Stimulated activated CD8-positive, alpha-beta memory T cell treated with anti-CD3 and anti-CD28 coated beads, Interleukin-4, amount 100 ng/mL, for 4 hours (primary cell): ENCODE measurements at places on chromosomes 11 and 22.

DNA sequence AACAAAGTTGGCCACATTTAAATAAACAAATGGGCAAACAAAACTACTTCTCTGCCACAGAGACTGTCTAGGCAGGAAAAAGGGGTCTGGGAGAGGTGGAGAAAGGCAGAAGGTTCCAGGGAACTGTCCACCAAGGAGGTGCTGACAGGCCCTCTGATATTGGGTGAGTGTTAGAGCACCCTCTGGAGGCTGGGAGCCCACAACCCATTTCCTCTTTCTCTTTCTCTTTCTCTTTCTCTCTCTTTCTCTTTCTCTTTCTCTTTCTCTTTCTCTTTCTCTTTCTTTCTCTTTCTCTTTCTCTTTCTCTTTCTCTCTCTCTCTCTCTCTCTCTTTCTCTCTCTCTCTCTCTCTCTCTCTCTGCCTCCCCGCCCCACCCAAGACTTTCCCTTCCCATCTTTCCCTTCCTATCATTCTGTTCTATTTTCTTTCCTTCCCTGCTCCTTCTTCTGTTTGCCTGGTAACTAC is 912.8 kb downstream of the DLG2 start:
- DNase-seq, result no peak

DNA sequence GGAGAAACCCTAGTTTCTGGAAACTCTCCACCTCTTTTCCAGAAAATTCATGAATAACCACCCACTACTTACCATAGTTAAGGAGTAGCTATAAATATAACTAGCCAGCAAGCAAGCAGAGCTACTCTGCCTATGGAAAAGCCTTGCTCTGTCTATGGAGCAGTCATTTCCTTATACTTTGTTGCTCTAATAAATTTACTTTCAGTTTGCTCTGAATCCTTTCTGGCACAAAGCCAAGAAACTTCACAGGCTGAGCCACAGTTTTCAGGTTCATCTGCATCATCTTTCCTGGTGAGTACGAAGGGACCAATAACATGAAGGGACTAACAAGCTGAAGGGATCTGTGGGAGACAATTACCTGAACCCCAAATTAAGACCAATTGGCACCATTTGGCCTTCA is 4.6 kb downstream of the OR4C45 start:
- DNase-seq, result no peak

DNA sequence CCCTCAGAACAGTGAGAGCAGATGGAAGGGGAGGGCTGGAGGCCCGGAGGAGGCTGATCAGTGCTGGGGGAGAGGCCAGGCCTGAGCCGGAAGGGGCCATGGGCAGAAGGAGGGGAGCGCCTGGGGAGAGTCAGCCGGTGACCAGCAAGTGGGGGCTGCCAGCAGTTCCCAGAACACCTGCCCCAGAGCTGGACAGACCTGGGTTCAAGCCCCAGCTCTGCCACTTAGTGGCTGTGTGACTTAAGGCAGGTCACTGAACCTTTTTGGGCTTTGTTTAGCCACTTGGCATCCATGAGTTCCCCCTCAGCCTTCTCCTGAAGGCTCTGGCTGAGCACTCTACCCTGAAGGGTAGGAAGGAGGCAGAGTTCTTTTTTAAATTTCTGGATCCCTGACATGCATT is 17.4 kb downstream of the WNT11 start:
- no peak for DNase-seq

DNA sequence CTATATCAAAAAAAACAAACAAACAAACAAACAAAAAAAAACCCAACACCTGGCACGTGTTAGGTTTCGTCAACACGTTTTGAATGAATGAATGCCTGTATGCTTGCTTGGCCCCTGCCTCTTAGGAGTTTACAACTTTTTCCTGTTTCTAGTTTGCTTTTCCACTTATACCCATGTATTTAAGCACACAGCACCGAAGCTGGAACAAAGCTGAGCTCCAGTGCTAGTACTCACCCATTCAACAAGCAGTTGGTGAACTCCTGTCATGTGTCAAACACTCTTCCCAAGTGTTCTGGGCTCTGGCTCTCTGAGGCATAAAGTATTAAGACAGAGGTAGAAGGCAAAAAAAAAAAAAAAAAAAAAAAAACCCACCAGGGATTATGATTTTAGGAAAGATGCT is 599.3 kb downstream of the BUD13 start:
- no peak for DNase-seq

DNA sequence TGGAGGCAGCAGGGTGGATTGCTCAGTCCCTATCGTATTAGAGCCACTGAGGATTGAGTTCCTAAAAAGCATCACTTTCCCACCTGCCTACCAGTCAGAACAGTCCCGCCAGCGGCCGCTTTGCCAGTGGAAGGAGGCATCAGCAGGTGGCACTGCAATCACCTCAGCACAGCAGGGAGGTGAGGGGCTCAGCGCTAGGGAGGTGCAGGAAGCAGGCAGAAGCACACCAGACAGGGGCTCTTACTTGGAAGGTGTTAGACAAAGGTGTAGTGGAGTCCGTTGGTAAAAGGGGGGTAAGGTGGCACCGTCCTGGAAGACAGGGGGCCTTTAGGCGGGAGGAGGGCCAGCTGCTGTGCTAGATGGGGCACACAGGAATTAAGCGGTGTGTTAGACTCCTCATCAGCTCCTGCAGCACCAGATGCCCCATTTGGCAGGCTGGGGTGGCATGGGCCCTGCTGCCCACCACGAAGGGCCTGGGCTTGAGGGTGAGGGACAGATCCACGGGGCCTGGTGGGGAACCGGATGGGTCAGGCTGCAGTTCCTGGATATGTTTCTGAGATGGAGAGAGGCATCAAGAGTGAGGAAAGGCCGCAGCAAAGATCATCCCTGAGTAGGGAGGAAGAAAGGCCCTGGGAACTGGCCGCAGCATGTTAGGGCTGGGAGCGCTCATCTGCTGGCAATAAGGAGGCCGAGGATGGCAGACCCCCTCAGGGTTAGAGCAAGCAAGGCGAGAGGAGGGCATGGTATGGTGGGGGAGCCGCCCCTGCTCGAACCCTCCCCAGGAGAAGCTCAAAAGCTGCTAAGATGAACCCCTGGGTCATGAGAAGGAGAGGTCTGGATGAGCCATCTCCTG is 42.5 kb downstream of the C11orf58 start:
- DNase-seq, result no peak

DNA sequence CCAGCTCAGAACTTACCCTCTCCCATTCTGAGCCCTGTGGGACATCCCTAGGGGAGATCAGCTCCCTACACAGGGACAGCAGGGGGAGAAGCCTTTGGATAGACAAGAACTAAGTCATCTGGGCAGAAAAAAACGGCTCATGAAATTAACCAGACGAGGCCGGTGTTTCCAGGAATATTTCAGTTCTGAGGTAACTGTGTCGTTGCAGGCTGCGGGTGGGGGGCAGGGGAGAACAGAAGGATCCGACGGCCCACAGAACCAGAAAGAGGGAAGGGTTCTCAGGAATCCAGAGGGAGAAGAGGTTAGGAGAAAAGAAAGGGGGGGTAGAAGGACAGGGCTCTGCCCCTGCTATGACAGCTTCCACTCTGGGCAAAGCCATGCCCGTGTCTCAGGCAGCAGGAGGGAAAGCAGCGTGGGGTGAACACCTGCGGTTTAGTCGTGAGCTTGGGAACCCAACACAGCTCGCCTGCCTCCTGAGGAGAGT is 3.6 kb downstream of the CLCF1 start:
- DNase-seq, result no peak

DNA sequence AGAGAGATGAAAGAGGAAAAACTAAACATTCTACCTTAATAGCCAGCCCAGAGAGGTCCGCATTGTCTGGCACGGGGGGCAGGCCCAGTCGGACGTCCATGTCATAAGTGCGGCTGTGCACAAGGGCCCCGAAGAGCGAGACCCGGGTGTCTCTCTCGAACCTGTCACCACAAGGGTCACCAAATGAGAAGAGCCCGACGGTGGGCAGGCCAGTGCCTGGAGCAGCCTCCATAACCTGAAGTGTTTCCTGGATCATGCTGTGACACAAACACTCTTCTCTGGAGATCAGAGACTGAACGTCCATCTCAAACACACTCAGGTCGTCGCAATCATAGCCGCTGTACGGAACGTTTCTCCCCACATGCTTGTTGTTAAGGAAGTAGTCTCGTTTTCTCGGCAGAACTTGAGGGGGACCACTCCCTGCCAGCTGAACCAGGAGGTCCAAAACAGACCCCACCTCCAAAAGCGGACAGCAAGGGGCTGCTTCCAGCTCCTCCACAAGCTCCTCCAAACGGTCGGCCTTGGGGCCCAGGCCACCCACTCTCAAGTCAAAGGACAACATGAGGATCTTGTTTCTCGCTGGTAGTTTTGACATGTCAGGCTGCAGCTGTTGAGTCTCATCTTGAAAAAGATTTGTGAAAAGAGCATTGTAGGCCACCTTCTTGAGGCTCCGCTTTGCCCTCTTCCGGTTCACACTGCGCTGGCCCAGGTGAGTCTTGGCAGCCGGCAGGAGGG is 971 bp downstream of the TUBGCP6 start:
- no peak for DNase-seq

GRCh38 chr11:134038897-134039470 is 29.9 kb upstream of the JAM3 start:
- no peak for DNase-seq

DNA sequence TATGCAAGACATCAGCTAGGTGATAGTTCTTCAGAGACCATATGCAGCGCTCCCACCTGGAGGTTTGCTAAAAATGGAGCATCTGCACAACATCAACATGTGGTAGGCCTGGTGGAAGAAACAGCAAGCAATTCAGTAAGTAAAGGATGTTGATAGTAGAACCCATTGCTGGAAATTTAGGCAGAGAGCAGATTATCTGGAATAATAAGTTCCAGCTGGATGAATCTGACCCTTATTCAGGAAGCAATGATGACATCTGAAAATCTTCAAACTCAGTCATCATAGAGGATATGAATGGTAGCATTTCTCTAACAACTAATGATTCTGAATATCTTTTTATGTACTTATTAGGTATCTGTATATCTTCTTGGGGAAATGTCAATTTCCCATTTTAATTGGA is 225.2 kb upstream of the ANO3 start:
- no peak for DNase-seq

GRCh38 chr11:38460896-38461295 is 1862.9 kb upstream of the RAG2 start:
- no peak for DNase-seq

- no peak for DNase-seq
These were observed 5.1 kb upstream of the KLHL35 start for GRCh38 chr11:75437966-75438659.

- no peak for DNase-seq
These were observed 374.3 kb upstream of the MPPED2 start for GRCh38 chr11:30960387-30960992.

DNA sequence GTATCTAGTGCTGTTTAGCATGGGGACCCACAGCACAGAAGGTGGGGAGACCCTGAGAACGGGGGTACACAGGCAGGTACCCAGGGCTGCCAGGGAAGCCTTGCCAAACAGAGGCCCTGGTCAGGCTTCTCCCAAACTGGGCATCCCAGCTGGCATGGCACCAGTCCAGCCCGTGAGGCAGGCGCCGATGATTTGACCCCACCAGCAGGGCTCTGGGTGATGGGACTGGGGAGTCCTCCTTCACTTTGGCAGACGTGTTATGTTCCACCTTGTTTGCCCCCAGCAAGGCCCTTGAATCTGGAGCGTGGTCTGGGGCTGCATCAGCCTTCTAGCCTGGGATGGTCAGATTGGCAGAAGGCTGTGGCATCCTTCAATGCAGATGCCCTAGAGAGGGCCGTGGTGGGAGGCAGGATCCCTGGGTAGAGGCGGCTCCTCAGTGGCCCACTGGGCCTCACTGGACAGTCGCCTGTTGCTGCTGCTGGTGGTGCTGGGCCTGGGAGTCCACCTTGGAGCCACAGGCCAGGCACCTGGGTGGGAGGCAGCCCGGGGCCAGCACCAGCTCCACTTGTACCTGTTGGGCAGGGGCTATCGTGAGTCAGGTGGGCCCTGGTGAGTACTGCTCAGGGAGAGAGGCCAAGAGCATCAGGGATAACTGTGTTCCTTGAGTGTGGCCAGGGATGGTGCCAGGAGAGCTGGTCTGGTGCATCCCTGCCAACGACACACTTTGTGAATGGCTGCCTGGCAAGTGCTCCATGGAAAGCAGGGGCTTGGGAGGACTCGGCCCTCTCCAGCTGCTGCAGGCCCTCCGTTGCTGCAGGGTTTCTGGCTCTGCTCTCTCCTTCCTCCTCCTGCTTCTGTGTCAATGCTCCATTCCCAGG is 3.3 kb downstream of the ADORA2A start:
- no peak for DNase-seq

- DNase-seq, result no peak
These were observed 24.1 kb upstream of the WNT11 start for GRCh38 chr11:76230392-76230791.

DNA sequence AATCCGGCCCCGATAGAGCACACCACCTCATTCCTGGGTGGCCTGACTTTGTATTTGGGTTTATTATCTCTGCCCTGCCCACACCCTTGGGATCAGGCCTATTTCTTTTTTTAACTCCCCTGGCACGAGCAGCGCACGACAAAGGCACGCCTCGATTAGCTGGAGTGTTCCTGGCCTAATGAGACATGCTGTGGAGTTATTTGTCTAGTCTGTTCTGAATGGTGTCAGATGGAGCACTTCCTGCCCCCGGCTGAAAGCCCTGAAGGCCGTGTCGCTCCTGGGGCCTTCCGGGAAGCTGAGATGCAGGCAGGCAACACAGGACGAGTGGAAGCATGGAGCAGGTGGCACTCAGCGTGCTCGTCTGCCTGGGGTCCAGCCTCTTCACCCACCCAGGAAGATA is 47.1 kb downstream of the LARGE1 start:
- no peak for DNase-seq

GRCh38 chr11:130144861-130145281 is 14.7 kb upstream of the ST14 start:
- DNase-seq, result no peak

DNA sequence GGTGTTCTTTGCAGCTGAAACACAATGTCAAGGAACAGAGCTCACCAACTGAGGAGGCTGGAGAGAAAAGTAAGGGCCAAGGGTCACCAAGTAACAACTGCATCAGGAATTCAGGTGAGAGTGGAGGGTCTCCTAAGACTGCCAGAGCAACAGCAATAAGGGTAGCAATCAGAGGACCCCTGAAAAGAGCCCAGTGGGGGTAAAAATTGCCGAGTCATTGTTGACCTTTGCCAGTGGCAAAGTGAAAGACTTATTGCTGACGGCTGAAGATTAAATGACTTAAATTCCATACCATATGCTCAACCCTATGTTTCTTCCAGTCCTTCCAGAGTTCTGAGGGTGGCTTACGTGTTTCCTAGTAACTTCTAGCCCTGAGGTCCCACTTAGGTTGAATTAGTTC is 51.9 kb upstream of the ARHGAP42 start:
- no peak for DNase-seq
